Activated CD8-positive, alpha-beta T cell treated with anti-CD3 and anti-CD28 coated beads, Interleukin-2, amount 10 ng/mL, durations not matched to agents 7 days and 5 days (primary cell): ENCODE measurements at places on chromosomes 4 and X. TPM values are rescaled to one million over a fixed set of nuclear protein-coding genes. Genes with fewer than 3 reads are reported as not detected.
A peak's percentile ranks its signal among the peaks of the same experiment; 100 is the strongest.

GRCh38 chr4:118834070-118834469 lies 1.9 kb downstream of the SEC24D start:
- DNase-seq = no peak

GRCh38 chr4:81137446-81137845 lies 77.6 kb downstream of the PRKG2 start:
- DNase-seq = no peak

DNA sequence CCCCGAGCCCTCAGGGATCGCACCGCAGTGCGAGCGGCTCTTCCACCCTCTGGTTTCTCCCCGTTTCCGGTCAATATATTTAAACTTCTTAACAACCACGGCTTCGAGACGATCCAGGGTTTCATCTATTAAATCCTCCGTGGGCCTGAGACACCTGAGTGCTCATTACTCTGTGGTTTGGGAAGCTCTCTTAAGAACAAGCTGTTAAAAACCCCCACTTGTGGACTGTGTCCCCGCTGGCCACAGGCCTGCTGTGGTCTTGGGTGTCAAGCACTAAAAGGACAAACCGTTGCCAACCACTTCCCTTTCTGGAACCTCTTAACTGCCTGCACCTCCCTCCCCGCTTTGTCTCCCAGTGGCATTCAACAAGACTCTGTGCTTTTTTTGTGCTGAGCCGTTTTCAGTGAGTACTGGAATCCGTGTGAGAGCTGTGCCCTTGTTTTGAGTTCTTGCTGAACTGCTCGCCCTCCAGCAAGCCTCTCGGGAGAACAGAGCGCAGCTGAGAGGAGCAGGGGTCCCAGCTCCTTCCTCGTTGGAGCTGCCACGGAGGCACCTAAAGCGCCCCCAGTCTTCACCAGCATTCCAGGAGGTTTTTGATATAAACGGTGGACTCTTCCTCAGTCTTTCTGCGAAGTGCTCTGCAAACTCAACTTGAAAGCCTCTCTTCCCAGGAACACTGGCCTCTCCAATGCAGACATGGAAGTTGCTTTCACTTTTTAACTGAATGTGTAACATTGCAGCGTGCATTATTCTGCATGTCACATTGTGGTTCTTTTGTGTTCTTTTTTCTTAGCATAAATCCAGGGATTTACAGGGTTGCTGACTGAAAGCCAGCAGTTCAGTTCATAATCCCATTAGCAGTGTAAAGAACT lies 691 bp upstream of the IGFBP7 start:
- DNase-seq = peak; percentile 41

DNA sequence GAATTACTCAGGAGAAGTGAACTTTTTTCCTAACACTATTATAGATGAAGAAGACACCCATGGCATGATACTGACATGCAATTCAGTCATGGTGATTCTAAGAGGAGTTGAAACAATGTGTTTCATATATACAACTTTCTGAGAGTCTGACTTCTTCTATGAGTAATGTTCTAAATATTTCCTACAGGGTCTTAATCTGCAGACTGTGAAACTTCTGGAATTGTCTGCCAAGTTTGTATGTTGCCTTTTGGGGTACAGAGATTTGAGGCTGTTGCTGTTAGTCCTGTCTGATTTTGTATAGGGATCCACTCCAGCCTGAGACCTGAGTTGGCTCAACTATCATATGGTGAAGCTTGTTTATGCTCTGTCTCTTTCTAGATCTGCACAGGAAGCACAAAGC lies 160.6 kb upstream of the GATB start:
- DNase-seq = no peak

- no peak for DNase-seq
These were observed 84.7 kb downstream of the HPRT1 start for GRCh38 chrX:134544513-134545151.

DNA sequence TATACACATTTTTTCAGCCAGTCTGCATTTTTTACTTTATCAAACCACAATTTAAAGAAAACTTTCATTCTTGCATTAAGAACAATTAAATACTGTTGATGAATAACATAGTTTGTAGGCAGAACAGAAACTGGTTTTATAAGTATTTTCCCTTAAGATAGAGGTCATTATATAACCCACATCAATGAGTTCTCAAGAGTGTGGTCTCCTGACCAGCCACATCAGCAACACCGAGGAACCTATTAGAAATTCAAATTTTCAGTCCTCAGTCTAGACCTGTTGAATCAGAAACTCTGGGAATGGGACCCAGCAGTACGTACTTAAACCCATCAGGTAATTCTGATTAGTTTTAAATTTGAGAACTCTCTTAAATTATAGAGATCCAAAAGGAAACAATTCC lies 299.6 kb upstream of the ARSJ start:
- no peak for DNase-seq

DNA sequence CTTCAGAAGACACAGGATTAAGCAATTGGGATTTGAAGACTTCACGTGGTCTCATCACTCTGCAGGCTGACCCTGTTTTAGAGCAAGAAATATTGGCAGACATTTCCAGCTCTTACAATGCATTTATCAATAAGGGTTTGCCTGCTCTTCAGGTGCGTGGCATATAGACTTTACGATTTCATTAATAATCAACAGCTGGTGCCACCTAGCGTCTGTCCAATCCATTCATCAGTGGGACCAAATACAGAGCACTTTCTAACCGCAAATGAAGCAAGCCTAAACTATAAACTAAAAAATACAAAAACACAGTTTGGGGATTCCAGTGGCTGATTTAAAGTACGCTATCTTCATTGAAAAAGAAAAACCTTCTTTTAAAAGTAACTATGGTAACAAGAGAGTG lies 125.4 kb upstream of the DMD start:
- DNase-seq = no peak

- DNase-seq = no peak
These were observed 28.8 kb downstream of the AMELX start for GRCh38 chrX:11321986-11322385.

GRCh38 chrX:11364835-11365234 lies 71.6 kb downstream of the AMELX start:
- DNase-seq = no peak

DNA sequence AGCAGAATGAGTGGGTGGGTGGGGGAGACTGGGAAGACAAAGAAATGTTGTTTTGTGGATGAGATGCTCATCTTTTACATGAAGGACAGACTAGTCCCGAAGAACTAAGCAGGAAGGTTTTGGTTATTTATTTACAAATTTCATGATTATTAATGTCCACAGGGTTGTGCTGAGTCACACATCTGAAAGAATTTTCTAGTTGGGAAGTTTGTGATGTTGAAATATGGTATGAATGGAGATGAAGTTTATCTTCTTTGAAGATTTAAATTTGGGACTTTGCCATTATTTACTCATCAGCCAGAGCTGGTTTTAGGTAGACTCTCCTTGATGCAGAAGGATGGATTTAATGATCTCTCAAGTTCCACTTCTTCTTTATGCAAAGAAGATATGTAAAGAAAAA lies 75.5 kb downstream of the MOSPD2 start:
- DNase-seq = no peak

GRCh38 chrX:134023851-134024281 lies 38.5 kb upstream of the GPC3 start:
- no peak for DNase-seq

- DNase-seq = no peak
These were observed 16.5 kb downstream of the RXFP1 start for GRCh38 chr4:158538176-158538575.

Gene MAGED4
- 0.13 TPM for total RNA-seq

Gene CLCN3
- total RNA-seq = 25.2 TPM

Gene GAB1
- total RNA-seq = 0.79 TPM

Gene NAA11
- not detected for total RNA-seq

Gene RAB40AL
- 0.37 TPM for total RNA-seq

Gene ZNF732
- not detected for total RNA-seq

Gene UGT2B17
- not detected for total RNA-seq

Gene XK
- not detected for total RNA-seq

Gene EDA2R
- 2.9 TPM for total RNA-seq
